GOT3 (cell line): ENCODE measurements at places on chromosomes 5 and 9.

- no peak for DNase-seq
These were observed 165.2 kb downstream of the MAPKAP1 start for GRCh38 chr9:125541840-125542243.

DNA sequence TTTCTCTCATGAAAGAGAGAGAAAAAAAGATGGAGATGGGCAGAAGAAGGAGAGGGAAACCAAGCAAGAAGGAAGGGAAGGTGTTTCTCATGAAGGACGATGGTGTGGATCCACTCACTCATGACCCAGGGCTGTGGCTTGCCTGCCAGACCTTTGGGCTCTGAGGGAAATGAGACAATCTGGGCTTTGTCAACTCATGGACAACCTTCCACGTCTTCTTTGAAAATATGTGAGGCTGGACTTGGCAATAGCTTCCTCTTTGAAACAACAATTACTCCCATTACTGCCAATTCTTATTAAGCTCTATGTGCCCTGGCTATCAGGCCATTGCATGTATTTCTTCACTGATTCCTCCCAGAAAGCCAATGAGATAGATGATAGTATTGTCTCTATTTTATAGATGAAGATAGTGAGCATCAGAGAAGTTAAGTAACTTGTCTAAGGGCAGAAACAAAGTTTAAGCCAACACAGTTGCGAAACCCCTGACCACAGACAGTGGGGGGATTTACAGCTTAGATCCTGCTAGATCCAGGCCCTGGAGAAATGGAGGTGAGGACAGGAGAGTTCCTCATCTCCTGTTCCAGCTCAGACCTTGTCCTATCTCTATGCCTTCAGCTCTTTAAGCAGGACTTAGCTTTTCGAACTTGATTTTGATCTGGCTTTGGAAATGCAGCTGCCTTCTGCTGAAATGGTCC lies 132.4 kb downstream of the GCNT1 start:
- DNase-seq = no peak

DNA sequence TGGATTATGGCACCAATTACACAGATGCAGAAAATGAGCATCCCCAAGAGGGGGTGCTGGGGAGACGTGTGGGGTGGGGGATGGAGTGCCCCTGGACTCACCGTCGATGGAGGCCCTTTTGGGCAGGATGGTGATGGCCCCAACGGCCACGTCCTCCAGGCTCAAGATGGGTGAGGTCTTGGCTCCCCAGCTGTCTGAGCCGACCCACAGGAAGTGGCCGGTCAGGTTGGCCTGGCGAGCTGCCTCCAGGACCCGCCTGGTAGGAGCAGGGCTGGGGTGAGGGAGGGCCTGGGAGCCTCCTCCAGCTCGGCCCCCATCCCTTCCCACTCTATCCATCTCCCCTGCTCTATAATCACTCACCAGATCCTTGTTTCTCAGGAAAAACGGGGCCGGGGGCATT lies 4.6 kb downstream of the GRM6 start:
- DNase-seq = no peak

DNA sequence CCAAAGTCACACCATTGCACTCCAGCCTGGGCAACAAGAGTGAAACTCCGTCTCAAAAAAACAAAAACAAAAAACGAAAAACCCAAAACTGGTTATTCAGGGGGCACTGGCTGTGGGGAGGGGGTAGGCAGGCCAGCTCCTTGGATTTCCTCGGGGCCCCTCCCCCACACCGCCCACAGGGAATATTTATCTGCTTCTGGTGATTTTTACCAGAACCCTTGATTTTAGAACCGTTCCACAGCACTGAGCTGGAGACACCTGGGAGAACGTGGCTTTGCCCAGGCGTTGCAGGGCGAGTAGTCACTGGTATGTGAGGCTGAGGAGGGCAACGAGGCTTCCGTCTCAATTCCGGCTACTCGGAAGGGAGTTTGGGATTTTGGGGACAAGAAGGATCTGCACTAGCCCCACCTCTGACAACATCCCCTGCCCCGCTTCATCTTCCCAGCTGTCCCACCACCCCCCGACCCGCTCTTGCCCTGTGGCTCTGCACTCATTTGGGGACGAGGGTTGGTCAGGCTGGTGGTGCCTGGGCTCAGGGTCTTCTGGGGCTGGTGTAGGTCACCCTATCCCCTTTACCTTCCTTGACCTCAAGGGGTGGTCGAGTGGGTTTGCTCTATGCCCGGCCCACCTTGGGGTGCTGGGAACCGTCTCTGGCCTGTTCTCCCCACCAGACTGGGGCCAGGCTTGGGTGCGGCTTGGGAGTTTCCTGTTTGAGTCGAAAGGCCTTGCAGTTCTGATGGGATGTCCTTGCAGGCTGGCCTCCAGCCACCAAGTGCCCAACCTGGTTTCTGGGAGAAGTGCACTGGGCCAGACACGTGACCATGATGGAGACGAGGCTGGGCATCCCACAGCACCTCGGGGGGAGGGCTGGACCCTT lies 3.5 kb downstream of the AHRR start:
- no peak for DNase-seq

GRCh38 chr5:156450778-156451177 lies 123.8 kb downstream of the SGCD start:
- DNase-seq = no peak

- DNase-seq = no peak
These were observed 18.9 kb upstream of the RASEF start for GRCh38 chr9:83081846-83082245.

- DNase-seq = no peak
These were observed 128.1 kb upstream of the SLIT3 start for GRCh38 chr5:169429044-169429443.

- DNase-seq = no peak
These were observed 1.7 kb upstream of the AIF1L start for GRCh38 chr9:131094622-131095021.

DNA sequence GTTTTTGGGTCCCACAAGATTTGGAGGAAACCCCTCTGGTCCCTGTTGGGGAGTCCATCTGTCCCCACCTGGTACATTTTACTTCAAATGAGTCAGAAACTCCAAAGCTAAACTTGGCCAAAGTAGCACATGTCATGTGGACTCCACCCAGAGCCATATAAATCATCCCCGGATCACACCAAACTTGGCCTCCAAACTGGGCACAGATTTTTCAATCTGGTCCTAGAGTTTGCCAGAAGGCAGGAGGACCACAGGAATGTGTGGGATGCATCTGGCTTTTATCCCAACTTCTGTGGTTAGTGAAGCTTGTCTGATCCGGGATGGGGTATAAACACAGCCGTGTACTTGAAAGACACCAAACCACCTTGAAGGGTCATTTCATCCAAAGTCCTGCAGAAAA lies 66.3 kb downstream of the MAT2B start:
- DNase-seq = no peak

- no peak for DNase-seq
These were observed 73.0 kb downstream of the PTPDC1 start for GRCh38 chr9:94157050-94157801.

- no peak for DNase-seq
These were observed 32.4 kb downstream of the MUSK start for GRCh38 chr9:110700953-110701352.

DNA sequence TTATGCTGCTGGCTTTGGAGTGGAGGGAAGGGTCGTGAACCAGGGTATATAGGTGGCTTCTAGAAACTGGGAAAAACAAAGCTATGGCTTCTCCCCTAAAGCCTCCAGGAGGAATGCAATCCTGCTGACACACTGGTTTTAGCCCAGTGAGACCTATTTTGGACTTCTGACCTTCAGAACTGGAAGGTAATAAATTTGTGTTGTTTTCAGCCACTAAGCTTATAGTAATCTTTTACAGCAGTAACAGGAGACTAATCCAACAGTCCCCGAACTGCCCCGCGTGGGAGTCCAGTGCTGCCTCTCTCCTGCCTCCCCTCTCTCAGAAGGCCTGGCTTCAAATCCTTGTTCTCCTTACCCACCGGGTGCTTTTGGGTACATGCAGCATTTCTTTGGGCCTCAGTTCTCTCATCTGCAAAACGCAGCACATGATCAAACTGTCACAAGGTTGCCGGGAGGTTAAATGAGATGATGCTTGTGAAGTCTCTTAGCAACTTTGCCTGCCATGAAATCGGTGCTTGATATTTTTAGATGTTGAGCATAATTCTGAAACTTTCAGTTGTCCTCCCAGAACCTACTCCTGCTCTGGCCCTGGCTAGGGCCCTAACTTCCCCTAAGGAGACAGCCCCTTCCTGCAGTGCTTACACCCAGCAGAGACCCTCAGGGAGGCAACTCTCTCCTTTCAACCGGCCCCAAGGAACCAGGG lies 127.3 kb upstream of the BOD1 start:
- DNase-seq = no peak

- DNase-seq = no peak
These were observed 212.9 kb downstream of the TRIM32 start for GRCh38 chr9:116900007-116900367.

DNA sequence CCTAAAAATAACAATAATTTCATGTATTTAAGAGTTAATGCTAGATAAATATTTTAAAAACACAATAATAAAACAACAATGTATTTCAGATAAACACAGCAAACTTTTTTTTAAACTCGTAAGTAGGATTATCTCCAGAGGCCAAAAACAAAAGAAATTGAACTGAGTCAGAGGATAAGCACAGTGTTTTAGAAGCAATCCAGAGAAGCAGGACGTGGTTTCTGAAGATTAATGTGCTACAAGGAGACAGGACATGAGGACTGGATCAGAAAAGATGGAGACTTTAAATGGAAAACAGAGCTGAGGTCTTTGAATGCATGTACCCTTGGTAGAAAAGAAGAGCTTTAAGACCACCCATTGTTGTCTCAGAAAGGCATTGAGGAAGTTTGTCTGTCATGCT lies 491.2 kb upstream of the TLE4 start:
- no peak for DNase-seq

DNA sequence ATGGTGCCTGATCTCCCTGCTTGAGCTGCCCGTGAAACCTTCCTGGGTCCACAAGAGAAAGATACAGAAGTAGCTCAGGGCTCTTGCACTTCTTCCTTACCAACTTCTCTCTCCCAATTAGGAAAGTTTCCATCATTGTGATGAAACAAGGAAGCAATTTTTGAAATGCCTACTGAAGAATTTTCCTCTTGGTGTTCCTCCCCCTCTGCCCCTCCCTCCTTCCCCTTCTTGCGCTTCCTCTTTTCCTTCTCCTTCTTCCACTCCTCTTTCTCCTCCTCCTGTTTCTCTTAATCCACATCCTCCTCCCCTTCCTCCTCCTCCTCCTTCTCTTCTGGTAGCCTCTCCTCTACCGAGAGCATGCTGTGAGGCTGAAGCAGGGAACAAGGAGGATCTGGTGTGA lies 36.3 kb upstream of the OTULINL start:
- no peak for DNase-seq

GRCh38 chr9:137482094-137482781 lies 23.1 kb upstream of the NSMF start:
- no peak for DNase-seq

DNA sequence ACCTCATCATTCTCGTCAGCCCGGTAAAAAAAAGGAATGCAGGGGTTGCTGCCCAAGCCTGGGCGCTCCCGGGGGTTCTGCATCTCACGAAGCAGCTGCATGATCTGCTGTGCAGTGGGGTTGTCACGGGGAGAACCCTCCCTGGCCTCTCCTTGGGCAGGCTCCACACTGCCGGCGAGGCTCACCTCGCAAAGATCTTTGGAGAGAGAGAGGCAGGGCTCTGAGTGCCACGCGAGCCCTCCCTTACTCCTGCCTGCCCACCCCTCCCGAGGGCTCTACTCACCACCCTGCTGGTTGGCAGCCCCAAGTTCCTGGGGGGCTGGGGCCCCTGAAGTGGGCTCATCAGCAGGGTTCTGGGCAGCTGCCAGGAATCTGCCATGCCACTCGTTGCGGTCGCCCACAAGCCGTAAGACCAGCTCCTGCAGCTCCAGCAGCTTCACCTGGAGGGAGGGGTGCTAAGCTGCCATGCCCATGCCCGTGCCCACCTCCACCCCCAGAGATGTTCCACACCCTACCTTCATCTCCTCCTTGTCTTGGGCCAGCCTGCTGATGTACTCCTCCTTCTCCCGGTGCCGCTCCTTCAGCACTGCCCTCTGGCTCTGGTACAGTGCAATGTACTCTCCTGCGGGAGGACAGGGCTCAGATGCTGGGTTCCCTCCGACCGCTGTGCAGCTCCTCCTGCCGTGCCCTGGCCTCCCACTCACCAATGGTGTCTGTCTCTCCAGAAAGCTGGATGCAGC lies 18.6 kb downstream of the GOLGA2 start:
- DNase-seq = no peak

GRCh38 chr5:27389696-27390095 lies 351.3 kb upstream of the CDH9 start:
- no peak for DNase-seq

DNA sequence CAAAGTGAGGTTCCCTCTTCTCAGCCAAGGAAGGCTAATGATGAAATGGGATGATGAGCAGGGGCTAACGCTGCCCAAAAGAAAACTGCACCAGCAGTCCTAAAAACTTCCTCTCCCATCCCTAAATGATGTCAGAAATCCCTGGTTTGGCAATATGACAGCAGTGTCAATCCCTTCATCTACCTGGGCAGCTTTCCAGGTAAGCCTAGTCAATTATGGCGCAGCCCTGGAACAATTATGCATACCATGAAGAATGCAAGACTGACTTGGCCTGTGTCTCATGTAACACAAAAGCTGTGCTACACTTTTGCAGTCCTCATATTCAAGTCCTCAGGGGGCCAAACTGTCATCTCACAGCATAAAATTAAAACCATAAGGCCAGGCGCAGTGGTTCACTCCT lies 7.0 kb downstream of the DMGDH start:
- no peak for DNase-seq

GRCh38 chr5:90168399-90168798 lies 241.2 kb downstream of the CETN3 start:
- no peak for DNase-seq

DNA sequence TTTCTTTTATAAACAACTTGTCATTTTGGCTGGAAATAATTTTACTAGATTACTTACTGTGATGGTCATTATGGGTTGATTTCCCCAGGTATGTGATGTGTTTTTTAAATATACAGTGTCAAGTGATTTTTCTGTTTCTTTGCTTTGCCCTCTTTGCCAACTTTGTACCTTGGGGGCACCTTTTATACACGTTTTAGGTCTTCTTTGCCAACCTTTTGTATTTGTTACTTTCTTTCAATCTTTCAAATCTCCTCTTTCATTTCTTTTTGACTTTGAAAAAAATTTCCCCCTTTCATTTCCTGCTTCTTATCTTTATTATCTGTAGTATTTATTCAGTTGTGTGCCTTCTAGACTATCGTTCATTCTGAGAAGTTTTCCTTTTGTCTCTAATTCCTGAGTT lies 65.4 kb upstream of the DHFR start:
- no peak for DNase-seq

DNA sequence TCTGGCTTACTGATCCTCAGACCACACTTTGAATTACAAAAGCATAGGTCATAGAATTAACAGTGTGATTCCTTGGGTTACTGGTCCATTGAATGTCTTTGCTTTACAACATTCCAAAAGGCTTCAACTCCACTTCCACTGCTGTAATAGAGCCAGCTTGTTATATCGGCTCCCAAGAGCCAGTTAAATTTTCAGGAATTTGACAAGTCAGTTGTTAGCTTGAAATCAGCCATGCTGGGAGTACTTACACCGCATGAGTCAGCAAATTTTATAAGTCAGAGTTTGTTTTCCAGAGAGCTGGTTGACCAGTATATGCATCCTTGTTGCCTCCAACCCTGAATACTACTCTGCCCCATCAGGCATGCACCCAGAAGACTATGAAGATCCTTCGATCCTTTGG lies 73.1 kb downstream of the FOXB2 start:
- DNase-seq = no peak
